ENCODE measurements at places on chromosomes 6 and 20.

DNA sequence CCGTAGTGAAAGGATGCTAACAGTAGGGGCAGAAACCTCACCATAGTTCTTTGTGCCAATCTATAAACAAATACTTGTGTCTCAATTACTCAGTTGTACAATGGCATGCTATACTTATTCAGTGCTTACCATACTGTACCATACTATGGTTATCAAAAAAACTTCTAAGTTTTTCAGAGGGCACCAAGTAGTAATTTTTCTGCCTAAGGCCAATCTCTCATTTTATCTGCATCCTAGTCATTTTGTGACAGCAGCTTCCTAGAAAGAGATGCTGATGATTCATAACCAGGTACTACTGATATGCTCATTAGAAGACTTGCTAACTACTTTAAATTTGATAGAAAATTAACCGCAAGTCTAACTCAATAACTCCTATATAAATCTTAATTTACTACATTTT, 42.9 kb downstream of the TMEM244 start:
- no peak for DNase-seq

DNA sequence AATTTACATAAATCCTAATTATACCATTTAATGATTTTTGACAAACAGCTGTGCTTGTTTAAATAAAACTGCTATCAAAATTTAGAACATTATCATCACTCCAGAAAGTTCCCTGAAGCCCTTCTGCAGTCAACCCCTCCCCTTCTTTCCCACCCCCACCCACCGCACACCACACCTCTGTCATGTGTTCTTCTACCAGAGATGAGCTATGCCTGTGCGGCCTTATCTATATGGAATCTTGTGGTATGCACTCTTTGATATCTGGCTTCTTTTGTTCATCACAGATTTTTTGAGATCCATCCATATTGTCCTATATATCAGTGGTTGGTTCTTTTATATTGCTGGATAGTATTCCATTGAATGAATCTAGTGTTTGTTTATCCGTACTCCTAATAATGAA, 7.2 kb downstream of the MYLIP start:
- DNase-seq, result no peak

DNA sequence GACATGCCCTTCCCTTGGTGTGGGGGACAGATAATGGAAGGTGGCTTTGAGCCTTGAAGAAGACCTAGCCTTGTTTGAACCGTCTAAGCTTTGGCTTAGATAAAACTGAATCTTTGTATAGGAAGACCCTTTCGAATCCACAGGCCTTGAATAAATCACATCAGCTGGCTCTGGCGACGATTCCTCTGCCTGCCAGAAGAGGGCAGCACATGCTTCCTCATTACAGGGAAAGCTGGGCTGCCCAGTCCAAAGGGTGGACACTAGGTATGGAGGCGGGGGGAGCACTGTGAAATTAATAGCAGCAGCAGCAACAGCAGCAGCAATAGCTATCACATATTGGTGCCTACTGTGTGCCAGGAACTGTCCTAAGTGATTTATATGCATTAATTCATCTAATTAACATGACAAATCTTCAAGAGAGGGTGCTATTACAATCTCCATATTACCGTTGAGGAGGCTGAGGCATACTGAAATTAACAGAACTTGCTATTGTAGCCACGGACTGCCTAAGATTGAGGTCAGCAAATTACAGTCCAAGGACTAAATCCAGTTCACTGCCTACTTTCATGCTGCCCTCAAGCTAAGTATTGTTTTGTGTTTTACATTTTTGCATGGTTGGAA, 85.1 kb downstream of the CLIC5 start:
- peak; percentile 64 for DNase-seq

- no peak for DNase-seq
These were observed 30.4 kb upstream of the MROH8 start for GRCh38 chr20:37209661-37210314.

GRCh38 chr6:72798196-72798595, 176.3 kb downstream of the KCNQ5 start:
- DNase-seq, result peak; percentile 58

DNA sequence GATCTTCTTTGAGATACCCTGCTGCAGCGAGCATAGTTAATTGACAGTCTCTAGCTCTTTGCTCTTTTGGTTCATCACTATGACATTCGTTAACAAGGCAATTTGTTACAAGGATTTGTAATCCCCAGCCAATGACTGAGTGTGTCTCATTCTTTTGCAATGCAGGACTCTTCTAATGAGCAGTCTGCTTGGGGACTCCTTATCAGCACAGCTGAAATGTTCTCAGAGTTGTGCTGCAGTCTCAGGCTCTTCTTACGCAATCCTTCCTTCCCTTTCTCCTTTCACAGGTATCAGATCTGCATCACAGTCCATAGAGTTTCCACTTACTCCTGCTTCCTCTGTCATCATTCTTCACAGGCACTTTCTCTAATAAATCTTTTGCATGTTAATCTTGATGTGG, 161.2 kb upstream of the OGFRL1 start:
- DNase-seq, result no peak

DNA sequence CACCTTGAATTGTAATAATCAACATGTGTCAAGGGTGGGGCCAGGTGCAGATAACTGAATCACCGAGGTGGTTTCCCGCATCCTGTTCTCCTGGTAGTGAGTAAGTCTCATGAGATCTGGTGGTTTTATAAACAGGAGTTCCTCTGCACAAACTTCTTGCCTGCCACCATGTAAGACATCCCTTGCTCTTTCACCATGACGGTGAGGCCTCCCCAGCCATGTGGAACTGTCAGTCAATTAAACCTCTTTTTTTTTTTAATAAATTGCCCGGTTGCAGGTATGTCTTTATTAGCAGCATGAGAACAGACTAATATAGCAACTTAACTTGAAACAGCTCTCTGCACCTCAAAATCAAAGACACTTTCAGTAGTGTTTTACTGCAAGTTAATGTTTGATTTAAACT, 121.6 kb downstream of the OGFRL1 start:
- DNase-seq, result no peak

- no peak for DNase-seq
These were observed 11.4 kb downstream of the SYTL3 start for GRCh38 chr6:158661156-158661685.

- DNase-seq, result peak; percentile 83
These were observed at the start of gene CCN5 for GRCh38 chr20:44714701-44715498. TSS of gene CCN5 (plus strand) at chr20:44715369. CDS start at chr20:44715391, 22 bp downstream.

GRCh38 chr6:63527658-63528514, 44.4 kb upstream of the LOC128125822 start:
- DNase-seq, result peak; percentile 83

DNA sequence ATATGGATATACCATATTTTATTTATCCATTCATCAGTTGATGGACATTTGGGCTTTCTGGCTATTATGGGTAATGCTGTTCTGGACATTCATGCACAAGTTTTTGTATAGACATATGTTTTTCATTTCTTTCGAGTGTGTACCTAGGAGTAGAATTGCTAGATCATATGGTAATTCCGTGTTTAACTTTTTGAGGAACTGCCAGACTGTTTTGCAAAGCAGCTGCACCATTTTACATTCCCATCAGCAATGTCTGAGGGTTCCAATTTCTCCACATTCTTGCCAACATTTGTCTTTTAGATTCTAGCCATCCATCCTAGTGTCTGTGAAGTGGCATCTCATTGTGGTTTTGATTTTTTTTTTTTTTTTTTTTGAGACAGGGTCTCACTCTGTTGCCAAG, 20.8 kb downstream of the SRC start:
- DNase-seq, result no peak

GRCh38 chr6:99603421-99604165, 3.0 kb upstream of the PRDM13 start:
- DNase-seq, result peak; percentile 55

- DNase-seq, result peak; percentile 25
These were observed 130.1 kb upstream of the ASCC3 start for GRCh38 chr6:101011186-101011585.

- no peak for DNase-seq
These were observed 41.0 kb upstream of the GCNT2 start for GRCh38 chr6:10479939-10480700.

GRCh38 chr6:54654381-54654780, 192.2 kb upstream of the FAM83B start:
- DNase-seq, result no peak

DNA sequence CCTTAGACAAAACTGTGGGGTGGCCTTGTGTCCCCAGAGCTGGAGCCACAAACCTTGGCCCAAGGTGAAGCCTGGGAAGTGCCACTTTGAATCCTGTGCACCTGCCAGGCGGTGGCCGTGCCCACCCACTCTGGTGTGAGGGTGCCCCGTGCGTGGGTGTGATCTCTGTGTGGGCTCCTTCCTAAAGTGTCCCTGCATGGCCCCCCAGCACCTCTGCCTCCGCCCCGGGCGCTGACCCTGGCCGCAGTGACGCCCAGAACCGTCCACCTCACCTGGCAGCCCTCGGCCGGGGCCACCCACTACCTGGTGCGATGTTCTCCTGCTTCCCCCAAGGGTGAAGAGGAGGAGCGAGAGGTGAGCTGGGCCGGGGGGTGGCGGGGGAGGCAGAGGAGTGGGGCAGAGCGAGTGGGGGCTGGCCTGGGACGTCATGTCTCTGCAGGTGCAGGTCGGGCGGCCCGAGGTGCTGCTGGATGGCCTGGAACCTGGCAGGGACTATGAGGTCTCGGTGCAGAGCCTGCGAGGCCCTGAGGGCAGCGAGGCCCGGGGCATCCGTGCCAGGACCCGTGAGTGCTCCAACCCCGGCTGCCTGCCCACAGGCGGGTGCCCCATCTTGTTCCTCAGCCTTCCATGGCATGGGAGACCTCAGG, 18.3 kb downstream of the COL20A1 start:
- no peak for DNase-seq

DNA sequence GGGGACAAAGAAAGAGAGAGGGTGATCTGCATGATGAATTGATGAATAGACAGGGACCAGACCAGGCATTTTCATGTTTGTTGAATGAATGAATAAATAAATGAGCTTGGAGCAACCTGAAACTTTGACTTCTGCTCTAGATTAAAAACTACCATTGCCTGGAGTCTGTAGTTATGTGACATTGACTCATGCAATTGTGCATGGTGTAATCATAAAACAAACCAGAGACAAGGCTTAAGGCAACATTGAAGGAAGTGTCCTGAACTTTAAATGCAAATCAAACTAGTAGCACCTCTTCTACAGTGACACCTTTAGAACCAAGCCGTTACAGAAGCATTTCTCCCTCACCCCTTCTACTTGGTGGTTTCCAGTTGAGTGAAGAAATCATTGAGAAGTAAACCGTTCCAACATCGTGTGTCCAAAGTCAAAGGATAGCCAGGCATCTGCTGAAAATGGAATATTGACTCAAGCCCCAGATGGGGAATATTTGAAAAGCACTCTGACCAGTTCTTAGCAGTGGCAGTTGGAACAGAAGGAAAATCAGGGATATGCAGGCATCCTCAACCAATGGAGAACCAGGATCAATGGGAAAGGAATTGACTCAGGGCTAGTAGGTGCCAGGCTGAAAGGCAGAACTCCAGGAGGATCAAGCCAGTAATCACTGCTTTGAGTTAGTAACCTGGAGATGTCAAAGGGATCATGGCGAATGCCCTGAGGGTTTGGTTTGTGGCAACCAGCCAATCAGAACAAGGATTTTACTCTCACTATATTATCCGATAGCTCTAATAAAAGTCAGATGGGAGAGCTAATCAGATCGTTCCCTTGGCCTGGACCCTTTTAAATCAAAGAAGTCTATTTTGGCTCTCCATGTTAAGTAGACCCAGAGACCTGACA, 171.2 kb upstream of the TSHZ2 start:
- no peak for DNase-seq

GRCh38 chr6:53360093-53360912, 11.6 kb upstream of the ELOVL5 start:
- DNase-seq, result peak; percentile 18

DNA sequence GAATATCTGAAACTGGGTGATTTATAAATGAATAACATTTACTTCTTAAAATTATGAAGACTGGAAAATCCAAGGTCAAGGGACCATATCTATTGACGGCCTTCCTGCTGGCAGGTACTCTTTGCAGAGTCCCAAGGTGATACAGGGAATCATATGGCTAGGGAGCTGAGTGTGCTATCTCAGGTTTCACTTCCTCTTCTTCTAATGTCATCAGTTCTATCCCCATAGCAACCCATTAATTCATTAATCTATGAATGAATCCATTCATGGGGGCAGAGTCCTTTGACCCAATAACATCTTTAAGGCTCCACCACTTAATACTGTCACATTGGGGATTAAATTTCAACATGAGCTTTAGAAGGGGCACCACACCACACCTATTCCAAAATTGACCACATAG, 772.0 kb downstream of the HACE1 start:
- DNase-seq, result no peak

DNA sequence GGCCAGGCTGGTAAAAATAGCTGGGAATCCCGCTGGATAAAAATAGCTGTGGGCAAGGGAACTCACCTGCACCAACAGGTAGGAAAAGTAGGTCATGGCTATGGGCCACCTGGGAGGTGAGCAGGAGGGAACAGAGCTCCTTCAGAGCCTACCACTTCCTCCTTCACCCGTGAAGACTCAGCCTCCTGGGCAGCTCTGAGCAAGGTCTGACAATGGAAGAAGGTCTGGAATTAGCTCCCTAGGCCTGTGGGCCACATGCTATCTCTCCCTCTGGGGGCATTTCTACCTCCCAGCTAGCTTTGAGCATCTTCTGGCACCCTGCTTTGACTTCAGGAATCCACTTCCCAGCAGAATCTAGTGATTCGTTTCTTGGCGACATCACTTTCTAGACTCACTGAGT, 153.9 kb downstream of the MRPL14 start:
- DNase-seq, result peak; percentile 59

DNA sequence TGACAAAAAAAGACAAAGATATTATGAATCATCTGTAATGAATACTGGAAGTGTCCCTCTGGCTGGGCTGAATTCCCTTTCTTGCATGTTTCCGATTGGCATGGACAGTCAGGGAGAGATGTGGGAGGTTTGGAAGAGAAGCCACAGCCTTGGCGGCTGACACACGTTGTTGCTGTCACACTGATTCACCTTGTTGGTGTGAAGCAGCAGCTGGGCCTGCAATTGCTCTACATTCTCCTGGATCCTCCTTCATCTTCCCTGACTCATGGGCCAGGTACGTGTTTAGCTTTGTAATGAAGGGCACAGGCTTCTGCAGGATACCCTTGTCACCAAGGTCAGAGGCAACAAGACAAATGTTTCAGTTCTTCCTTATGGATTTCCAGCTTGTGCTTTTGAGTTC, 13.4 kb upstream of the SMIM8 start:
- DNase-seq, result no peak

DNA sequence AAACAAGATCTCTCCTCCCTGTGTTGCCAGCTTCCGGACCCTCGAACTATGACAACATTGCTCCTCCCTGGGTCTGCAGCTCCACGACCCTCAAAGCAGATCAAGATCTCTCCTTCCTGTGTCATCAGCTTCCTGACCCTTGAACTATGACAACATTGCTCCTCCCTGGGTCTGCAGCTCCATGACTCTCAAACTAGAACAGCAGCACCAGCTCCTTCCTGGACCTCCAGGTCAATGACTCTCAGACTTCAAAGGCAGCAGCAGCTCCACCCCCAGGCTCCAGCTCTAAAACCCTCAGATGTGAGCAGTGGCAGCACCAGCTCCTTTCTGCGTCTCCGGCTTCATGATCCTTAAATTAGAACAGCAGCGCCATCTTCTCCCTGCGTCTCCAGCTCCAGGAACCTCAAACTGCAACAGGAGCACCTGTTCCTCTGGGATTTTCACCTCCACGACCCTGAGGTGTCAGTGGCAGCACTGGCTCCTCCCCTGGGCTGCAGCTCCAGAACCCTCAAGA, 341.0 kb upstream of the SULF2 start:
- no peak for DNase-seq

Measured in EL (cell line).